ENCODE measurements at places on chromosomes 4 and X. TPM values are rescaled to one million over a fixed set of nuclear protein-coding genes. Genes with fewer than 3 reads are reported as not detected.

DNA sequence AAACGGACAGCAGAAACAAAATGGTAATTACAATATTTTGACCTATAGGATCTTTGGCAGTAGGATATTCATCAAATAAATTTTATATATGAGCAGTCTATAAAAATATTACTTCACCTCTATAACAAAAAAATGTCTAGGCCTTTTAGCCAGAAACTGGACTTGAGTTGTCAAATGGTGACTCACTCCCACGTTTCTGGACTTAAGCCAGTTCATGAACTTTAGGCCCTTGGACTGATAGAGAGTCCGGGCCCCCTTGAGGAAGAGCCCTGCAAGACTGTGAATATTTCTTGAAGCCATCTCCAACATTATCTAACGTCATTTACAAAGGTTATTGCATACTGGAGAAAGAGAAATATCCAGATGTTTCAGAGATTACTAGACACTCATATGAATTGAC is 106.8 kb upstream of the FAM47A start:
- no peak overlapping the region for H3K27ac ChIP-seq
- H3K36me3 ChIP-seq: no peaks in the 10 kb centered on the region
- H3K27me3 ChIP-seq: no peaks in the 10 kb centered on the region
- no peak for DNase-seq

GRCh38 chrX:19986531-19986930 is 4.3 kb downstream of the BCLAF3 start:
- H3K27me3 ChIP-seq: no peaks in the 10 kb centered on the region
- peaks cover 2% of the 10 kb centered on the region for H3K4me1 ChIP-seq
- H3K27ac ChIP-seq: no peak overlapping the region
- H3K4me3 ChIP-seq: no peak overlapping the region
- H3K36me3 ChIP-seq: peaks cover 7% of the 10 kb centered on the region
- DNase-seq: no peak

DNA sequence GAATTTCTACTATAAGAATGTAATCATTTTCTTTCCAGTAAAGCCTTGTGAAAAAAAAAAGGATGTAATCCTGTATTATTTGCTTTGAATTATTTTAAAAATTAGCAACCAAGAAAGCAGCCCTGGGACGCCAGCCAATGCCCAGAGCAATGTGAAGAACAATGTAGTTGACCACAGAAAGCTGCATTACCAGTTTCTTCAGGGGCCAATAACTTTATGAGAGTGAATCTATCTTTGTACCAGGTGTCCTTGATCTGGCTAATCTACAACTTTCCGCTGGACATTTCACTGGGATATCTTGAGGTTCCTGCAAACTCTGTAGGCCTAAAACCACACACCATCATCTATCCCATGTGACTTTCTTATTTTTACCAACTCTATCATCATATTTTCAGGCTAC is 7.6 kb upstream of the KLHL2 start:
- H3K36me3 ChIP-seq: no peaks in the 10 kb centered on the region
- peaks cover 4% of the 10 kb centered on the region for H3K27me3 ChIP-seq
- H3K27ac ChIP-seq: no peak overlapping the region
- DNase-seq: no peak
- no peaks in the 10 kb centered on the region for H3K4me1 ChIP-seq

GRCh38 chrX:153443476-153444332 is 2.2 kb downstream of the TREX2 start:
- H3K27ac ChIP-seq: no peak overlapping the region
- no peak overlapping the region for H3K4me3 ChIP-seq
- no peaks in the 10 kb centered on the region for H3K36me3 ChIP-seq
- H3K27me3 ChIP-seq: peaks cover under 1% of the 10 kb centered on the region

DNA sequence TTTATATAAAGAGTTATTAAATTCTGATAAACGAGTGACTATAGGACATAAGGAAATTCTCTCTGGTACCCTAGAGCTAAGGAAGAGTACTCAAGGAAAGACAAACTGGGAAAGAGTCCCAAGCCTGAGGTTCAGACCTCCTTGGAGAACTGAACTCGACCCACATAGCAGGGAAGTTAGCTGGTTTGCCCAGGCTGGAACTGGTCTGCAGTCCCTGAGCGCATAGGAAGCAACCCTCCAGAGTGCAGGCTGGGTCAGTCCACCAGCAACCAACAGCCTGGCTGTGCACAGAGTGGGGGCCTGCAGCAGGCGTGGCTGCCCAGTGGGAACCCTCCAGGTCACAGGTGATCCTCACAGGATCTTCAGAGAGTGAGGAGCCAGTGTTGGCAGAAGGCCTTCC is 114.1 kb downstream of the SOWAHB start:
- DNase-seq: no peak
- no peaks in the 10 kb centered on the region for H3K27me3 ChIP-seq
- H3K4me3 ChIP-seq: no peak overlapping the region

DNA sequence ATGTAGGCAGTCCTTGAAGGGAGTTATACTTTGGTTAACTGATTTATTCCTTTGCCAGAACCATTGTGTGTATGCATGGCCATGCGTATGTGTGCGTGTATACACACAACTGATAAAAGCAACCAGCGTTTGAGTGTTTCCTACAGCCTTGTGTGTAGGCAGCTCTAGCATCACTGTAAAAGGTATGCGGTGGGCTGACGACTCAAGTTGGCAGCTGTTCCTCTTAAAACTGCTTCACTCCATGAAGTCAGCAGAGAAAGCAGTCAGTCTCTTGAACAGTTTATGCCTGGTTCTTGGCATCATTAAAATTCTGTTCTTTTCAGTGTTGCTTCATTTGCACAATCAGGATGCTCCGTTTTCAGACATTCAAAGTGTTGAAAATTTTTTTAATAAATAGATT is 103.5 kb upstream of the FRMPD4 start:
- H3K36me3 ChIP-seq: no peaks in the 10 kb centered on the region
- no peaks in the 10 kb centered on the region for H3K27me3 ChIP-seq
- no peaks in the 10 kb centered on the region for H3K4me1 ChIP-seq
- H3K4me3 ChIP-seq: no peak overlapping the region

GRCh38 chrX:128929271-128930057 is 593.8 kb downstream of the SMARCA1 start:
- no peak overlapping the region for H3K4me3 ChIP-seq
- H3K36me3 ChIP-seq: peaks cover 2% of the 10 kb centered on the region
- H3K4me1 ChIP-seq: peaks cover 4% of the 10 kb centered on the region
- no peak for DNase-seq

DNA sequence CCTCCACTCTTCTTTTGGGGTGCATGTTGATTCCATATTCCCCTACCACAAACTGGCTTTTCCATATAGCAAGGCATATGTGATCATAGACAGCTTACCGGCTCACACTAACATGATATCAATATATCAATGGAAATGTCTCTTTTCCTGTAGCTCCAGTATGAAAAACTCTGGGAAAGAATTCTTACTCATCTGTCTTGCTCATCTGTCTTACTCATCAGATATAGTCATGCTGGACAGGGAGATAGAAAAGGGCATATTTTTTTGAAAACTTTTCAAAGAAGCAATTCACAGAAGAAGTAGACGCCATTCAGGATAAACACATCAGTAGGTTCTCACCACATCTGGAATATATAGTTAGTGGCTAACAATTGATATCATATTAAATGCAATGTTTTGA is 794.7 kb downstream of the RAB28 start:
- H3K4me1 ChIP-seq: no peaks in the 10 kb centered on the region
- H3K27me3 ChIP-seq: no peaks in the 10 kb centered on the region

GRCh38 chrX:69068301-69069085 is 96.8 kb downstream of the PJA1 start:
- DNase-seq: no peak
- no peak overlapping the region for H3K4me3 ChIP-seq
- no peaks in the 10 kb centered on the region for H3K27me3 ChIP-seq
- H3K27ac ChIP-seq: peak overlapping the region; percentile 82
- no peaks in the 10 kb centered on the region for H3K4me1 ChIP-seq
- H3K36me3 ChIP-seq: no peaks in the 10 kb centered on the region

GRCh38 chr4:120691106-120691505 is 231.4 kb downstream of the PRDM5 start:
- DNase-seq: no peak
- no peak overlapping the region for H3K27ac ChIP-seq
- H3K36me3 ChIP-seq: no peaks in the 10 kb centered on the region
- H3K4me1 ChIP-seq: no peaks in the 10 kb centered on the region

GRCh38 chr4:153646261-153646660 is 37.8 kb upstream of the TLR2 start:
- H3K4me1 ChIP-seq: no peaks in the 10 kb centered on the region
- H3K27ac ChIP-seq: no peak overlapping the region
- H3K27me3 ChIP-seq: peaks cover 11% of the 10 kb centered on the region
- no peak overlapping the region for H3K4me3 ChIP-seq

DNA sequence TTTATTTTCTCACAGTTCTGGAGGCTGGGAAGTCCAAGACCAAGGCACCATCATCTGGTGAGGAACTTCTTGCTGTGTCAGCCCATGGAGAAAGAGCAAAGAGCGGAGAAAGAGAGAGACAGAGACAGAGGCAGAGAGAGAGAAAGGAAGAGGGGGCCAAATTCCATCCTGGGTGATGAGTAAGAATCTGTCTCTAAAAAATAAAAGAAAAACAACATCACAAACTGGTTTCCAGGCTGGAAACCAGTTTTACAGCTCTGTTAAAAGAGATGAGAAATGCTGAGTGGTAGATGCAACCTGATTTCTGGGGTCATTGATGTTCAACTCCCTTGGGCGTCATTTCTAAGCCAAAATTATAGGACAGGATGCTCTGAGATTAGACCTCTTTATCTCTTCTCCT is 72.9 kb downstream of the SHOX start:
- H3K27me3 ChIP-seq: peaks cover 13% of the 10 kb centered on the region
- H3K27ac ChIP-seq: no peak overlapping the region
- H3K36me3 ChIP-seq: no peaks in the 10 kb centered on the region

DNA sequence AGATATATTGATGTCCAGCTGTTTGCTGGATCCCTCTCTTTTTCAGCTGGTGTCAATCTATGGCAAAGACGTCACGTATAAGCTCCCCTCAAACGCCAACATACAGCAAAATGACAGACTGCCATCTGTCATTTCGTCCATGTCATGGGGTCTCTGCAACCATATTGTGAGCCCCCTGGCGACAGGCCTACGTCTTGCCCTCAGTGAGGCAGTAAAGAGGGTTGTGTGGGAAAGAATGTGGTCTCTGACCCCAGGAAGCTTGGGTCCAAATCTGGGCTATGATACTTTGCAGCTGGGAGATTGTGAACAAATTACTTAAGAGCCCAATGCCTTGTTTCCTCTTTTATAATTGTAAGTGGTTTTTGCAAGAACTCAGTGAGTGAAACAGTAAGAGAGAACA is 7.4 kb downstream of the SUPT20HL2 start:
- H3K36me3 ChIP-seq: no peaks in the 10 kb centered on the region
- no peaks in the 10 kb centered on the region for H3K4me1 ChIP-seq
- H3K27ac ChIP-seq: no peak overlapping the region
- no peak overlapping the region for H3K4me3 ChIP-seq

- H3K27me3 ChIP-seq: peaks cover 46% of the 10 kb centered on the region
- H3K36me3 ChIP-seq: peaks cover 2% of the 10 kb centered on the region
- no peak for DNase-seq
These were observed 32.1 kb downstream of the UTP14A start for GRCh38 chrX:129938081-129938480.

DNA sequence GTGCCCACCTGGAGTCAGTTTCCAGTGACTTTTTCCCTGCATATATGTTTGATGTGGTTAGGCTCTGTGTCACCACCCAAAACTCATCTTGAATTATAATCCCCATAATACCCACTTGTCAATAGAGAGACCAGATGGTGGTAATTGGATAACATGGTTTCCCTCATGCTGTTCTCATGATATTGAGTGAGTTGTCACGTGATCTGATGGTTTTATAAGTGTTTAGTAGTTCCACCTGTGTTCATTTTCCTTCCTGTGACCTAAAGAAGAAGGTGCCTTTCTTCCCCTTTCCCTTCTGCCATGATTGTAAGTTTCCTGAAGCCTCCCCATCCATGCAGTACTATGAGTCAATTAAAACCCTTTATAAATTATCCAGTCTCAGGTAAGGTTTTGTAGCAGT is 740.9 kb downstream of the ARAP2 start:
- no peaks in the 10 kb centered on the region for H3K4me1 ChIP-seq
- H3K27me3 ChIP-seq: no peaks in the 10 kb centered on the region
- H3K27ac ChIP-seq: no peak overlapping the region
- no peak for DNase-seq
- no peak overlapping the region for H3K4me3 ChIP-seq
- H3K36me3 ChIP-seq: no peaks in the 10 kb centered on the region

DNA sequence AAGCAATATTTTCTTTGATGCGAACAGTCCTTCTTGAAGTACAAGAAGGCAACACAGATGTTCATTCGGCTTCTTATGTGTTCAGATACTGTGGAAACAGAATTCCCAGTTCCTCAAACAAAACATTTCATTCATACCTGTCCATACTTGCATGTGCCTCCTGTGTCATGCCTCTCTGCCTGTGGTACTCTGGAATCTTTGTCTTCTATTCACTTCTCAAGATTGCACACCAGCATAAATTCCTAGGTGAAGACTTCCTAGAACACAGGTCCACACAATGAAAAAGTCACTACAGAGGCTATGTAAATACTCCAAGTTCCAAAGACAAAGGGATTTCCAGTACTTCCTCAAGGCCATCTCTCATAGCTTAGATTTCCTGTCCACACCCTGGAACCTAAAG is 367.2 kb downstream of the AFF2 start:
- peaks cover 7% of the 10 kb centered on the region for H3K4me1 ChIP-seq
- DNase-seq: no peak
- H3K27ac ChIP-seq: no peak overlapping the region
- no peaks in the 10 kb centered on the region for H3K27me3 ChIP-seq
- no peak overlapping the region for H3K4me3 ChIP-seq

DNA sequence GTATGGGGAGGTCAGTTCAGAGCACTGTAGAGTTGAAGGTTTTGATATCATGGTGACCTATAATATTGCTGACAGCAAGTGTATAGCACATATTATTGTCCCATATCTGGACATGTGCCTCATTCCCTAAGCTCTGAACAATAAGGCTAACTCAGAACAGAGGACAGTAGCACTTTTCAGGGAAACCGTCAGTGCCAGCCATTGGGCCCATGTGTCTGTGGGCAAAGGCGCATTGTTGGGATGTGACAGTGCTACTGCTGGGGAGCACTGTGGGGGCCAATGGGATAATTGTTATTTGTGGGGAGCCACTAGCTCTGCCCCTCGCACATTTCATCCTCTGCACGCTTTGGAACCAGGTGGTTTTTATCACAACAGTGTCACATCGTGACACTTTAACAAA is 136.2 kb downstream of the ELOVL6 start:
- no peak overlapping the region for H3K27ac ChIP-seq
- H3K4me1 ChIP-seq: no peaks in the 10 kb centered on the region
- no peak for DNase-seq

- peaks cover 33% of the 10 kb centered on the region for H3K4me1 ChIP-seq
- peak overlapping the region; percentile 84 for H3K27ac ChIP-seq
- H3K4me3 ChIP-seq: no peak overlapping the region
- H3K36me3 ChIP-seq: peaks cover 2% of the 10 kb centered on the region
These were observed 758.6 kb downstream of the PDHA2 start for GRCh38 chr4:96598465-96598864.

IQSEC2 gene
- total RNA-seq: 18.1 TPM

DCX gene
- total RNA-seq: 171 TPM

WDR17 gene
- total RNA-seq: 5.1 TPM

TBC1D25 gene
- 12.6 TPM for total RNA-seq

SLC25A43 gene
- 4.9 TPM for total RNA-seq

Measured in progenitor cell of endocrine pancreas (in vitro differentiated cells).